Gastrocnemius medialis (tissue), 4 donors: ENCODE measurements at places on chromosomes 1 and 21. TPM values are rescaled to one million over a fixed set of nuclear protein-coding genes. Genes with fewer than 3 reads are reported as not detected.

DNA sequence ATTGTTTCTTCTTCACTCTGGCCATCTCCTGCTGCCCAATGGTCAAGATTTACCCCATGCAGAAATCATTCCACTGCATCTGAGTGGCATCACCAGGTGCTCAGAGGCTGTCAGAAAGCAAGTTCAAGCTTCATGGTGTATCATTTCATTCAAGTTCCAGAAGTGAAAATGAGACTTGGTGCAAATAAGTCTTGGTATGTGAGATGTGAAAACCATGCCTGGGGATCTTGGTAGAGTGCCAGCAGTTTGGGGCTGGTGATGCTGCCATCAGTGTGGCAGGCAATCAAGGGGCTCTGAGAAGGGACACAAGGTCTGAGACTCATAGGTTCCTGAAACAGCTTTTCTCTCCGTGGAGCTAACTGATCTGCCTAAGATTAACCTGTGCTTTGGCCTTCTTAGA, 52.0 kb downstream of the CD2 start:
- H3K27me3 ChIP-seq = no peaks in the 10 kb centered on the region
- no peak for DNase-seq
- no peaks in the 10 kb centered on the region for H3K36me3 ChIP-seq
- no peak overlapping the region for H3K4me3 ChIP-seq
- H3K27ac ChIP-seq = no peak overlapping the region

GRCh38 chr1:152148051-152148450, 11.0 kb downstream of the RPTN start:
- no peaks in the 10 kb centered on the region for H3K4me1 ChIP-seq
- H3K27me3 ChIP-seq = no peaks in the 10 kb centered on the region
- DNase-seq = no peak

- H3K4me3 ChIP-seq = no peak overlapping the region
- H3K27ac ChIP-seq = no peak overlapping the region
- DNase-seq = no peak
- H3K4me1 ChIP-seq = no peaks in the 10 kb centered on the region
These were observed 67.1 kb downstream of the UBE2T start for GRCh38 chr1:202274611-202275010.

- H3K4me3 ChIP-seq = no peak overlapping the region
- no peak overlapping the region for H3K27ac ChIP-seq
- H3K4me1 ChIP-seq = peaks cover 24% of the 10 kb centered on the region
- no peaks in the 10 kb centered on the region for H3K27me3 ChIP-seq
These were observed 96.8 kb upstream of the PALMD start for GRCh38 chr1:99548943-99549605.

GRCh38 chr21:25464275-25464674, 143.0 kb downstream of the MRPL39 start:
- H3K27me3 ChIP-seq = no peaks in the 10 kb centered on the region
- no peak overlapping the region for H3K4me3 ChIP-seq
- H3K36me3 ChIP-seq = no peaks in the 10 kb centered on the region

- DNase-seq = peak; percentile 41
- no peak overlapping the region for H3K27ac ChIP-seq
- H3K4me3 ChIP-seq = no peak overlapping the region
- no peaks in the 10 kb centered on the region for H3K36me3 ChIP-seq
- no peaks in the 10 kb centered on the region for H3K27me3 ChIP-seq
- H3K4me1 ChIP-seq = peaks cover 27% of the 10 kb centered on the region
These were observed 4.1 kb downstream of the KIF21B start for GRCh38 chr1:201019321-201019977.

DNA sequence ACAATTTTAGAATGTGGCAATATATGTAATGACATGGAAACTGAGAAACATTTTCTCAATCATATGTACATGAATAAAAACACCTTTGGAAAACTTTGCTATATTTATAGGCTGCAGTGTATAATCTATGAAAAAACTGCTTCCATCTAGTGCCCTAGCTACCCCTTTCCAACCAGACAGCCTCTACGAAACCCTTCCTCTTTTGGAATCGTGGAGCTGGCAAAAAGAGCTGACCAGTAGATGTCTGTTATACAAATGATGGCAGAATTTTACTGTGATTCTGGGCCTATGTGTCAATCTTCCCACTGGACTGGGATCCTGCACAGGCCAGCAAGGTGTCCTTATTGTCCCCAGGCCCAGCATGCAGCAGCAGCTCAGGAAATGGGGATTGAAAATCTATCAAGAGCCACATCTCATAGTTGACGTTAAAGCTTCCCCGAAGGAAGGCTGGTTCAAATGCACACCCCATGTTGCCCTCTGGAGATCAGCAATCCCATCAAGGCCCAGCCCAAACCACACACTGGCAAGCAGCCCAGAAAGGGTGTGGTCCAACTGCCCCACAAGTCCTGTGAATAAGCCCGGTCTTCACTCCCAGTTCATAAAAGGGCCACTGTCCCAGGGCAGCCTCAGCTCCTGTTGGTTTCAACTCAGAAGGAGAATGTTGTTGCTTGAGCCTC, 8.8 kb upstream of the FAM20B start:
- no peaks in the 10 kb centered on the region for H3K36me3 ChIP-seq
- peaks cover 13% of the 10 kb centered on the region for H3K4me1 ChIP-seq

GRCh38 chr1:201414051-201414738, 7.3 kb downstream of the TNNI1 start:
- H3K4me3 ChIP-seq = no peak overlapping the region
- H3K4me1 ChIP-seq = peaks cover 15% of the 10 kb centered on the region
- peaks cover 9% of the 10 kb centered on the region for H3K36me3 ChIP-seq
- no peak for DNase-seq
- no peaks in the 10 kb centered on the region for H3K27me3 ChIP-seq
- peak overlapping the region; percentile 93 for H3K27ac ChIP-seq

DNA sequence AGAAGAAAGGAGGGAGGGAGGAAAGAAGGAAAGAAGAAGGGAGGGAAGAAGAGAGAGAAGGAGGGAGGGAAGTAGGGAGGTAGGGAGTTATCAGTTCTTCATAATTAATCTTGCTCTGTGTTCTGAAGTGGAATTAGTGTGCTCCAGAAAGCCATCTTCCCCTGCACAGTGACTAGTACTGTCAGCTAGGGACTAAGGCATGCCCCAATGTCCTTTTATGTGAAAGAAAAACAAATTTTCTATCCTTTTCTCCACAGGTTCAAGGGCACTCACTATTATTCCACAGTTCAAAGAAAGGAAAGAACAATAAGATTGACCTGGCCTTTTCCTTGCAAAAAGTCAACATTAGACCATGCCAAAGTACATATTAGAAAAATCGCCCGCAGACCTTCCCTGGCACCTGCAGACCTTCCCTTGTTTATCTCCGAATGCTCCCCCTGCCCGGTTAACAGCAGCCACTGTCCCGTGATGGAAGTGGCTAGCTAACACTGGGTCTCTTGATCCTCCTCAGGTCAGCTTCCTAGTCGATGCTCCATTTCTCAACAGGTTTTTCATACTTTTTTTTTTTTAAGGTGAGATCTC, 107.2 kb upstream of the EDEM3 start:
- no peak for DNase-seq
- no peaks in the 10 kb centered on the region for H3K27me3 ChIP-seq
- peaks cover 24% of the 10 kb centered on the region for H3K4me1 ChIP-seq
- H3K36me3 ChIP-seq = no peaks in the 10 kb centered on the region
- peak overlapping the region; percentile 82 for H3K27ac ChIP-seq

Gene TRIM17
- total RNA-seq = not detected

Gene IL6R
- total RNA-seq = 317 TPM

Gene PTAFR
- total RNA-seq = 0.85 TPM

Gene FAM131C
- total RNA-seq = not detected
